ENCODE measurements at places on chromosomes 3 and 15. TPM values are rescaled to one million over a fixed set of nuclear protein-coding genes. Genes with fewer than 3 reads are reported as not detected.
A peak's percentile ranks its signal among the peaks of the same experiment; 100 is the strongest.

DNA sequence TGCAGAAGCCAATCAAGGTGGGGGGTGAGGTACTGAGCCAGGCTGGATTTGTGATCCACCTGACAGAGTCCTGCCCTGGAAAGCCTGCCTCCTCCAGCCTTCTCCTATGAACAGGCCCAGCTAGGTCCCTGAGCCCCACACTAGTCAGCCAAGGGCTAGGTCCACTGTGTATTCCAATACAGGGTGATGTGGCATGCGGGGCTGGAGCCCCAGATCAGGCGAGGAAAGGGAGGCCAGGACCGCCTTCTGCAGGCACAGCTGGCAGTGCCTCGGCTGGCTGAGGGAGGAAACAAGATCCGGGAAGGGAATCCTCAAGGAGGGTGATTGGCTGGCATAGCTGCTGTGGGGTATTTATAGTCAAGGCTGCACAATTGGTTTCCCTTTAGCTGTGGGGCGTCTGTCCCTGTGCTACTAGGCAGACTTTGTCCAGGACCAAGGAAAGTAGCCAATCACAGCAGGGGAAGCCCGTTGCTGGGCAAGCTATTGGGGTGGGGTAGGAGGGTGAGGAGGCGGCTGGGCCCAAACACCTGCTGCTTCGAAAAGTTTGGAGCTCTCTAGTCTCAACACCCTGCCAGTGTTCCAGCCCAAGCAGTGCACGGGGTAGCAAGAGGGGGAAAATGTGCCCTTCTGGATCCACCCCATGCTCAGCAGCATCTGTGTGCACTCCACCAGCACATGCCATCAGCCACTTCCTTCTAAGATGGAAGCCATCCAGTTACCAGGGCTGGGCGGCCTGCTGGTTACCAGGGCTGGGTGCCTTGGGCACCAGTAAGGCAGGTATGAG is 5.9 kb downstream of the KY start:
- no peak overlapping the region for H3K27ac ChIP-seq
- no peaks in the 10 kb centered on the region for H3K4me1 ChIP-seq
- no peak for DNase-seq
- H3K36me3 ChIP-seq, result no peaks in the 10 kb centered on the region

GRCh38 chr15:52128568-52128967 is 16.0 kb upstream of the BCL2L10 start:
- no peak overlapping the region for H3K4me3 ChIP-seq
- peaks cover 16% of the 10 kb centered on the region for H3K36me3 ChIP-seq
- no peaks in the 10 kb centered on the region for H3K27me3 ChIP-seq
- H3K27ac ChIP-seq, result no peak overlapping the region
- DNase-seq, result no peak

DNA sequence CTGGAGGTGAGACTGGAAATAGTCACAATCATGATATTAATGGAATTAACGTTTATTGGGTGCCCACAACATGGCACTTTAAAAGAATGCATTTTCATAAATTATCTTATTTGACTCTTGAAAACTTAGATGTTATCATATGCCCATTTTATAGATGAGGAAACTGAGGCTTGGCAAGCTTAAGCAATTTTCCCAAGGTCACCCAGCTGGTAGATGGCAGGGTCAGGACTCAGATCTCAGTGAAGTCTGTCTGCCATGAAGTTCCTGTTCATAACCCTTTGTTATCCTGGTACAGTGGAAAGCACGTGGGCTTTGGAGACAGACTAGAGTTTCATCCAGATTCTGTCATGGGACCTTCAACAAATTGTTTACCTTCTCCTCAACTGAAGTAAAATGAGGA is 174.6 kb upstream of the NR2E3 start:
- H3K4me3 ChIP-seq, result no peak overlapping the region
- H3K36me3 ChIP-seq, result no peaks in the 10 kb centered on the region
- H3K27me3 ChIP-seq, result peaks cover 15% of the 10 kb centered on the region
- no peaks in the 10 kb centered on the region for H3K4me1 ChIP-seq
- DNase-seq, result no peak

DNA sequence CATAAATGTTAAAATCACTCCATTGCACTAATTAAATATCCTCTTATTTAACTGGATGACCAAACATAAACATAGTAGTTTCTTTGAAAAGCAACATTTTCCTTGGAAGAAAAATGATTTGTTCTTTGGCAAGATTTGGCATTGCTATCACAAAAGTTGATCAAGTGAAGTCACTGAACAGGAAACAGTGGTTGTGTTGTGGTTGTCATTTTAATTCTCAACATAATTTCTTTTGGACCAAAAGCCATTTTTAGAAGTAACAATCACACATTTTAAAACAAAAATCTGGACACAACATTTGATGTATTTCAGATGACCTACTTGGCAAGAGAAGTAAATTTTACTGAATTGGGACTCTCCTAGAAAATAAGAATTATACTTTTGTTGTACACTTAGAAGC is 872.3 kb downstream of the ROBO1 start:
- no peaks in the 10 kb centered on the region for H3K36me3 ChIP-seq
- no peaks in the 10 kb centered on the region for H3K27me3 ChIP-seq
- H3K4me1 ChIP-seq, result no peaks in the 10 kb centered on the region
- H3K4me3 ChIP-seq, result no peak overlapping the region
- no peak for DNase-seq

- DNase-seq, result no peak
- peaks cover 37% of the 10 kb centered on the region for H3K36me3 ChIP-seq
- H3K27ac ChIP-seq, result peak overlapping the region; percentile 81
- H3K27me3 ChIP-seq, result no peaks in the 10 kb centered on the region
- H3K4me3 ChIP-seq, result no peak overlapping the region
- H3K4me1 ChIP-seq, result peaks cover 71% of the 10 kb centered on the region
Measured at GRCh38 chr3:63933459-63933858, 21.3 kb upstream of the SCAANT1 start.

DNA sequence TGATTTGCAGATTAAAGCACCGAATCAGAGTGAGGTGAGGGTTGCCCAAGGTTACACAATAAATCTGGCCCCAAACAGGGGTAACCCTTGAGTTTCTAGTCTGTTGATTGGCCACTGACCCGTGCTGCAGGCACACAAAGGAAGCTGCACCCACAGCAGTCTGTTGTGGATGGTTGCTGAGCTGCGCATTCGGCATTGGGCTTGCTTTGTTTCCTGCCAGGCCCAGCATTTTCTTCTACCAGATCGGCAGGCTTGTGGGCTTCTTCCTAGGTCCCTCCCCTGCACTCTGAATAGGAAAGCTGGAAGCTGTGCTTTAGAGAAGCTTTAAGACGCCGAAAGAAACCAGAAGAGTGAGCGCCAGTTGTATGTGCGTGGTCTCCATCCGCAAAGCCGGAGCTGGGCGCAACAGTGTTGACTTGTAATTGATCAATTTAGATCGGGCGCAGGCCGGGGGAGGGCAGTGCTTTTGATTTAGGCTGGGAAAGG is 12.1 kb downstream of the B3GNT5 start:
- H3K27ac ChIP-seq, result no peak overlapping the region
- H3K27me3 ChIP-seq, result no peaks in the 10 kb centered on the region
- H3K36me3 ChIP-seq, result peaks cover 3% of the 10 kb centered on the region
- no peak for DNase-seq
- peaks cover 3% of the 10 kb centered on the region for H3K4me1 ChIP-seq

- DNase-seq, result no peak
- no peaks in the 10 kb centered on the region for H3K36me3 ChIP-seq
- H3K4me1 ChIP-seq, result no peaks in the 10 kb centered on the region
- no peaks in the 10 kb centered on the region for H3K27me3 ChIP-seq
Measured at GRCh38 chr3:176375519-176375918, 821.8 kb downstream of the TBL1XR1 start.

DNA sequence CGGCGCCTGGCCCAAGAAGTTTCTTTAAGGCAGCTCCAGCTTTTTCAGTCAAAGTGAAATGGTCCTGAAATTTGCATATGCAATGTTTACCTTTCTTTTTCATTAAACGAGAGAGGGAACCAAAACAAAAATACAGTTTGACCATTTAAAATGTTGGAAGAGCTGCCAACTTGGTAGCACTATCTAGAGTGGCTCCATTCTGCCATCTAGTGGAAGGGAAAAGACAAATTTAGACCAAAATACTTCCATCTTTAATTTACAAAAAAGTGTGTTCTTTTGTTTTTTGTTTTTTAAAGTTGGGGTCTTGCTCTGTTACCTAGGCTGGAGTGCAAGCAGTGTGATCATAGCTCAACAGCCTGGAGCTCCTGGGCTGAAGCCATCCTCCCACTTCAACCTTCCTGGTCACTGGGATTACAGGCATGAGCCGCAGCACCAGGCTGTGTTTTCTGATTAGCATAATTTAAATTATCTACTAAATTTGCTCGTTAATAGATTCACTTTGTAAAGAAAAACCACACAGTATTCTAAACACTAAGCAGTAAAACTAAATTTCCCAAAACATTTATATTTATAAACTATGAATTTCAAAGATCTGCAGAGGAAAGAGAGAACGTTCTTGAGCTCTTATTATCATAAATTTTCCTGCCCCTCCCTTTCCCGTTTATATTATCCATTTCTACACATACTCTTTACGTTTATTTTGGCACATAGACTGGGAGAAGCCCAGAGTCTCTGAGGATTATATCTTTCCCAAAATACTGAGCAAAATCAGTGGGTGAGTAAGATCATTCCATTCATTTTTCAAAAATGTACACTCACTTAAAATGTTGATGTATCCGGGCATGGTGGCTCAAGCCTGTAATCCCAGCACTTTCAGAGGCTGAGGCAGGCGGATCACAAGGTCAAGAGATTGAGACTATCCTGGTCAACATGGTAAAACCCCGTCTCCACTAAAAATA is 15.4 kb upstream of the RFC4 start:
- no peak overlapping the region for H3K4me3 ChIP-seq
- H3K27me3 ChIP-seq, result no peaks in the 10 kb centered on the region
- peaks cover 22% of the 10 kb centered on the region for H3K4me1 ChIP-seq
- DNase-seq, result no peak
- no peak overlapping the region for H3K27ac ChIP-seq
- no peaks in the 10 kb centered on the region for H3K36me3 ChIP-seq

GRCh38 chr3:25035526-25035925 is 392.5 kb upstream of the RARB start:
- H3K4me3 ChIP-seq, result no peak overlapping the region
- no peaks in the 10 kb centered on the region for H3K27me3 ChIP-seq
- no peak for DNase-seq
- H3K36me3 ChIP-seq, result no peaks in the 10 kb centered on the region

DNA sequence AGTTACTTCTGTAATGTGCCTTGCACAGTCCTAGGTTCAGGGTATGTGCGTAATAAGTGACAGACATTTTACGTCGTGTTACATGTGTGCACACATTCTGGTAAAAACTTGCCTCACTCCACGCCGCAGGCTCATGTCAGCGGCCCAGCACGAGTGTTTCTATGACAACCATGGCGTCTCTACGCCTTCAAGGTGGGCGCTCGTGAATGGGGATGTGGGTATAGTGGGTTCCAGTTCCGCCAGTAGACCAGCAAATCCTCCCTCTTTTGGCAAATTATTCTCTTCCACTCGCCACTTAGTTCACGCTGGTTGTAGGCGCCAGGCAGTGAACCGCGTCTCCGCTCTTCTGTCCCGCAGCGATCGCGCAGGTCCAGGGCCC is 40.3 kb downstream of the CHST14 start:
- peaks cover 30% of the 10 kb centered on the region for H3K4me1 ChIP-seq
- peak overlapping the region; percentile 63 for H3K4me3 ChIP-seq
- peaks cover 3% of the 10 kb centered on the region for H3K36me3 ChIP-seq
- H3K27me3 ChIP-seq, result peaks cover 72% of the 10 kb centered on the region

DNA sequence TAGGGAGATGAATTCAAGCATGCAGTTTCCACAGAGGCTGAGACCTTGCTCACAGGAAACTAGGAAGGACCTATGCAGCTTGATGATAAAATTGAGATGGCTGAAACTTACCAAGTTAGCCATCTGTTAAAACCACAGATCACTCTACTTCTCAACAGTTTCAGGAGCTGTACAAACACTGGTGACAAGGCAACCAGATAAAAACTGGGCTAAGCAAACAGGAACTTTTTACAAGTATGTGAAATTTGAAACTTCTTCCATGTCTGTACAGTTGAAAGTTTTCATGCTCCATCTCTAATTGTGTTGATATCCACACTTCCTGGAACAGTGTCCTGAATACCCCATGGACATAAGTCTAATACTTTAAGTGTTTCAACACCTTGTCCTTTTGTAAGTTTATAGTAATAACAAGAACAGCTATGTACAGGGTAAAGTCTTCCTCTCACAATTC is 78.2 kb downstream of the FAIM start:
- peaks cover 12% of the 10 kb centered on the region for H3K36me3 ChIP-seq

DNA sequence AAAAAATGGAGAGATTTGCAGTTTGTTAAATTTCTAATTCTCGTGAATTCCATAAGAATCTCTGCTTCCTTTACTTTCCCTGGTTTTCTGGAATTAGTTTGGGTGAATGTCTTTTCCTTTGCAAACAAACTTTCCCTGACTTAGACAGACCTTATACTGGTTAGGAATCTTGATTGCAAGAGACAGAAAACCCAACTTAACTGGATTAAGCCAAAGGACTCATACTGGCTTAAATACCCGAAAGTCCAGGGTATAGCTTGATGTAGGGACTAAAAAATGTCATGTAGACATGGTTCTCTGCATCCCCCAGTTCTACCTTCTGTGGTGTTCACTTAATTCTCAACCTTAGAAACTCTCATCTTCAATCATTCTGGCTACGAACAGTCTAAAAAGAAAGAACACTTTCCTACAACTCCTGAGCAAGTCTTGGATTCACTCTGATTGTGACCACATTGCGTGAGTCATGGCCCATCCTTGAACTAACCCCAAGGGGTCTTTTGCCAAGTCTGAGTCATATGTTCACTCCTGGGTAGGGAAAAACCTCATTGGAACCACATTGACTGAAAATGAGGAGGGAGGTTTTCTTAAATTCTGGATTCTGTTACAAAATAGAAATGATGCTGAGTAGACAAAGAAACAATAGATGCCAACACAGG is 136.0 kb upstream of the DAZL start:
- H3K36me3 ChIP-seq, result no peaks in the 10 kb centered on the region
- H3K27ac ChIP-seq, result no peak overlapping the region
- no peak overlapping the region for H3K4me3 ChIP-seq
- no peak for DNase-seq

- H3K4me3 ChIP-seq, result no peak overlapping the region
- H3K36me3 ChIP-seq, result no peaks in the 10 kb centered on the region
- peaks cover 5% of the 10 kb centered on the region for H3K27me3 ChIP-seq
- DNase-seq, result no peak
Measured at GRCh38 chr15:78192826-78193594, 41.4 kb downstream of the ACSBG1 start.

GRCh38 chr15:78804391-78804792 is 6.9 kb downstream of the ADAMTS7 start:
- H3K4me3 ChIP-seq, result no peak overlapping the region
- no peak for DNase-seq
- peaks cover 15% of the 10 kb centered on the region for H3K27me3 ChIP-seq
- H3K4me1 ChIP-seq, result no peaks in the 10 kb centered on the region
- H3K27ac ChIP-seq, result no peak overlapping the region

Gene MUC20
- total RNA-seq, result 2.8 TPM

DNA sequence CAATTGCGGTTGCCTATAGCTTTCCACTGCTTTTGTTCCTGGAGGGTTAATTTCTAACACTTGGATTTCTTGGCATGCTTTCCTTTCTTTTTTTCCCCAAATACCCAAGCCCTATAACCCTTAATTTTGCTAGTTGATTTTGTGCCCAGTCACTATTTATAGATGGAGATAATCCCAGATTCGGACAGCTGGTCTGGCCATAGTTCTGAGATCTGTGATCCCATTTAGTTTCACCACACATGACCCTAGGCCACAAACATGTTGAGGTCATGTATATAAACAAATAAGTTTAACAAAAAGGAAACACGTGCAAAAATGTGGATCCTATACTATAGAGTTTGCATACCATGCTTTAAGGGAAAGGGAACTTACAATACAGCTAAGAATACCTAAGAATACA is 111.4 kb downstream of the ZMAT3 start:
- H3K4me1 ChIP-seq, result no peaks in the 10 kb centered on the region
- no peak overlapping the region for H3K27ac ChIP-seq
- no peak for DNase-seq
- no peaks in the 10 kb centered on the region for H3K36me3 ChIP-seq
- H3K4me3 ChIP-seq, result no peak overlapping the region

All from activated CD4-positive, alpha-beta memory T cell treated with anti-CD3 and anti-CD28 coated beads, Interleukin-2, amount 10 ng/mL, durations not matched to agents 7 days and 5 days (primary cell).